ENCODE measurements at places on chromosomes 7 and 10.

DNA sequence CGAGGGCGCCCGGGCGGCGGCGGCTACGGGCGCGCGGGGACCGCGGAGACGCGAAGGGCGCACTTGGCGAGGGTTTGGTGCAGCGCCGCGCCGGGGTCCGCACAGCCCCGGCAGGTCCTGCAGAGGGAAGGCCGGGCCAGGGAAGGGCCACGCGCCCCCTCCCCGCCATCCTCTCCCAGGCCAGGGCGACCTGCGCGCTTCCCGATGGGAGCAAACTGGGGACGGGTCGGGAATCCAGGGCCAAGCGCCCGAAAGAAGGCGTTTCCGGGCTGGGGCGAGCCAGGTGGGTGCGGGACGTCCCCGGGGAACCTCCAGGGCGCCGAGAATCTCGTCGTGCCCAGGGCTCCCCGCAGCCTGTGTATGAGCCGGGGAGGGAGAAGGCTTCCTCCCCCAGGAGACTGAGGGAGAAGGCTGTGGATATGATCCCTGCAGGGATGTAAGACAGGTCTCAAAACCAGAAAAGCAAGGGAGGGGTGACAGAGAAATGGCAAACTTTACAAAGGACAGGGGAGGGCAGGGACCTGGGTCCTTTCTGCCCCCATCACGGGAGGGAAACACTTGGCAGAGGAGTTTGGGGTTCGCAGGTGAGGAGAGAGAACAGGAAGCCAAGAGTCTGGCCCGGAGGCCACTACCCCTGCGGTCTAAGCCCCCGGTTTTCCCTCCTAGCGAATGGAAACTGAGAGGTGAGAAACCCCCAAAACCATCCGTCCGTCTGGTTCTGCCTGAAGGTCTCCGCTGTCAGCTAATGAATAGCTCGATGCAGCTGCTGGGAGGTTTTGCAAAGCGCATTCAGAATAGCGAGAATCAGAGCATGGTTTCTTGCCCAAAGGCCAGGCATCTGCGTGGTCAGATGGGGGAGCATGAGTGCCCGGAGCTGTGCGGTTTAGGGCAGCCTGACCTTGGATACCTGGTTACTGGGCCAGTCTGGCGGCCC is 674 bp downstream of the AMZ1 start:
- no peaks in the 10 kb centered on the region for H3K36me3 ChIP-seq
- H3K27me3 ChIP-seq: peaks cover 8% of the 10 kb centered on the region
- no peak for DNase-seq
- H3K27ac ChIP-seq: no peak overlapping the region
- peaks cover 19% of the 10 kb centered on the region for H3K4me1 ChIP-seq

GRCh38 chr10:58260334-58260733 is 7.4 kb downstream of the IPMK start:
- DNase-seq: no peak
- no peaks in the 10 kb centered on the region for H3K36me3 ChIP-seq
- H3K27me3 ChIP-seq: no peaks in the 10 kb centered on the region
- H3K4me3 ChIP-seq: no peak overlapping the region

- H3K36me3 ChIP-seq: no peaks in the 10 kb centered on the region
- no peak overlapping the region for H3K4me3 ChIP-seq
- no peaks in the 10 kb centered on the region for H3K4me1 ChIP-seq
- no peaks in the 10 kb centered on the region for H3K27me3 ChIP-seq
- no peak for DNase-seq
- H3K27ac ChIP-seq: no peak overlapping the region
These were observed 41.4 kb downstream of the NEURL1 start for GRCh38 chr10:103534621-103535498.

DNA sequence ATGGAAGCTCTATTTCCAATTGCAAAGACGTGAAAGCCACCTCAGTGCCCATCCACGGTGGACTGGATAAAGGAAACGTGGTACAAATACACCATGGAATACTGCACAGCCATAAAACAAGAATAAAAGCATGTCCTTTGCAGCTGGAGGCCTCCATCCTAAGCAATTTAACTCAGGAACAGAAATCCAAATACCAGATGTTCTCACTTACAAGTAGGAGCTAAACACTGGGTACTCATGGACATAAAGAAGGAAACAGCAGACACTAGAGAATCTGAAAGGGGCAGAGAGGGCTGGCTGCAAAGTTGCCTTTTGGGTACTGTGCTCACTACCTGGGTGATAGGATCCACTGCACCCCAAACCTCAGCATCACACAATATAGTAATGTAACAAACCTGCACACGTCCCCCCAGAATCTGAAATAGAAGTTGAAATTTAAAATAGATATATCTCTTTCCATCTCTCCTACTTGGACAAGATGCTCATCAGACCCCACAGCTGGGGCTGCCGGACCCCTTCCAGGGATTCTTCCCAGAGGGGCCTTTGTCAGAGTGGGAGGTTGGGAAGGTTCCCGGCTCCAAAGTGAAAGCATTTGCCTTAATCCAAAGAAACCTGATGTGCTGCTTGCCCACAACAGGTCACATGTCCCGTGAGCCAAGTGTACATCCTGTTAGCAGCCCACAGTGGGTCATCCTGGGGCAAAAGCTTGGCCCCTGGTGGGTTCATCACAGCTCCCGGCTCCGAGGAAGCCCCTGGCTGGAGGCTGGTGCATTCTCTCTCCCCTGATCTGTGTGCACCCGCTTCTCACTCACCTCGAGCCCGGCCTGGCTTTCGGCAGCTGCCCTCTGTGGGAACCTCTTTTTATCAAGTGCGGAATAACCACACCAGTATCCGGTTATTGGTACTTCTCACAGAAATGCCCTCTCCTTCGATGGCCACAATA is 172.3 kb upstream of the PPP2R2D start:
- H3K4me3 ChIP-seq: no peak overlapping the region
- H3K36me3 ChIP-seq: no peaks in the 10 kb centered on the region
- no peak overlapping the region for H3K27ac ChIP-seq
- H3K4me1 ChIP-seq: no peaks in the 10 kb centered on the region
- no peaks in the 10 kb centered on the region for H3K27me3 ChIP-seq
